ENCODE measurements at places on chromosomes 4 and X.

GRCh38 chr4:142567620-142568451 lies 278.3 kb downstream of the INPP4B start:
- DNase-seq: peak; percentile 51

- DNase-seq: no peak
Measured at GRCh38 chr4:123616951-123617461, 220.4 kb downstream of the SPRY1 start.

- no peak for DNase-seq
Measured at GRCh38 chr4:92182006-92182735, 121.6 kb upstream of the GRID2 start.

GRCh38 chr4:114088481-114088880 lies 109.0 kb upstream of the ARSJ start:
- no peak for DNase-seq

- no peak for DNase-seq
Measured at GRCh38 chrX:148808833-148809232, 308.4 kb downstream of the AFF2 start.

- no peak for DNase-seq
Measured at GRCh38 chr4:123229286-123229685, 167.3 kb upstream of the SPRY1 start.

DNA sequence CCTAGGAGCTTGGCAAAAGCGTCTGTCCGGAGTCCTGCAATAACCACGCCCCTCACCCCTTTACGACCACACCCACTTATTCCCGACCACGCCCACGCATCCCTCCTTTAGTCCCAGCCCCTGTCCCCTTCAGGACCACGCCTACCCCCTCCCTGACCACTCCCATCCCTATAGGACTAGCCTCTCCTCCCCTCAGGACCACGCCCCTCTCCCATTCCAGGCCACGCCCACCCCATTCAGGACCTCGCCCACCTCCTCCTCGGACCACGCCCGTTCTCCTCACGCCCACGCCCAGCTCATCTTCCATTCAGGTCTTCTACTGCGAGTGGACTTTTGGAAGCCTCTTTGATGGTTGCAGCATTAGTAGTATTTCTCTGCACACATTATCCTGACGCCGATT lies 131.2 kb upstream of the STX18 start:
- no peak for DNase-seq

DNA sequence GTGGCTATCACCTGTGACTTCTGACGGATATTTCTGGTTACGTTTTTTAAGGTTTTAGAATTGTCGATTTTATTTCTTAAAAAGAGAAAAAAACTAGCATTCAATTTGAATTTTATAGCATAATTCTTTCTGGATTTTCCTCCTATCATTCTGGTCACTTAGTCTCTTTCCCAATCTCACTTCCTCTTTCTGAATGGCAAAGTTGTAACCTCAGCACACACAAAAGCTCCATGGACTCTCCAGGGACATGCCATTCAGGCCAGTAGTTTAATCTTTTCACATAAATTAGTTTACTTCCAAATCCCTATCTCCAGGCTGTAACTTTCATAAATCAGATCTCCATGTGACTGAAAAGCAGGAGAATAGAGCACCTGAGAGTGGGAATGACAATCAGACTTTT lies 110.7 kb downstream of the ARAP2 start:
- DNase-seq: no peak

DNA sequence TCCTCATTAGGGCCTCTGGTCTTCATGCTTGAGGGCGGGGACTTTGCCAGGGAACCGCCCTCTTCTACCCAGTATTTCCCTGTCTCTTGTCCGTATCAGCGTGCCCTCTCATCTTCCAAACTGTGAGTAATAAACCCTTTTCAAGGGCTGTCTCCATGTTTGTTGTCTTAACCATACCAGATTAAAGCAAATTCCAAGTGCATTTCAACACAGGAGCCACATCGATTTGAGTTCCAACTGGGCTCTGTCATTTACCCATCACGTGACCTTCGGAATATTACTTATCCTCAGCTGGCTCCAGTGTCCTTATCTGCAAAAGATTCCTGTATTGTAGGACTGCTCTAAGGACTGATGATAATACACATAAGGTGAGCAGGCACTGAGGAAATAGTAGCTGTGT lies 6.4 kb upstream of the PHEX start:
- DNase-seq: no peak

GRCh38 chr4:81398379-81398778 lies 73.3 kb downstream of the RASGEF1B start:
- no peak for DNase-seq

- no peak for DNase-seq
Measured at GRCh38 chr4:155143512-155143911, 64.9 kb upstream of the NPY2R start.

GRCh38 chr4:17544205-17544604 lies 29.2 kb downstream of the CLRN2 start:
- DNase-seq: no peak

DNA sequence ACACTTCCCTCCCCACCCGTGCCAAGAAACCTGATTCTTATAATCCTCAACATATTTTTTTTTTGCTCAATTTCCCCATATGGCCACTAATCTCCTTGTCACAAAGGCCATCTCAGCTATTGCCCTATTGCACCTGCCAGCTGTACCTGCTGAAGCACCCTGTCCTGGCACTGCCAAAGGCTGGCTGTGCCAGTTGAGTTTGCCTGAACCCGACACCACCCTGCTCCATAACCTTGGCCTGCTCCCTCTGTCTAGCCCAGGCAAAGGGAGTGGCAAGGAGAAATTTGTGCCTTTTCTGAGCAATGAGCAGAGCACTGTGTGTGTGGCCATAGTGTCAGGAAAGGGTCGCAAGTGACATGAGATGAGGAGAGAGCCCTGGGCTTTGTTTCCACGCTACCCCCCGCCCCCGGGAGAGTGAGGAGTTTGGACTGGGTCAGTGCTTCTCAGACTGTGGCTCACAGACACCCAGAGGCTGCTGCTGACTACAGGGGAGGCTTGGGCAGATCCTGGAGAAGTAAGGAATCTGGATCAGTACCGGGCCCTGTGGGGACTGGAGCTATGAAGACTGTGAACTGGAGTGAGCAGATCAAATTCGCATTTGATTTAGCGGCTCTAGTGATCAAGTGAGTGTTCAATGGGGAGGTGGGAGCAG lies 42.2 kb upstream of the HMGB3 start:
- no peak for DNase-seq
